ENCODE measurements at places on chromosomes 11 and 22. TPM values are rescaled to one million over a fixed set of nuclear protein-coding genes. Genes with fewer than 3 reads are reported as not detected.

FAM181B gene
- total RNA-seq: 0.16 TPM

ENTHD1 gene
- not detected for total RNA-seq

TRIM6 gene
- 2.2 TPM for total RNA-seq

HEPN1 gene
- total RNA-seq: not detected

FOXRED1 gene
- total RNA-seq: 23.3 TPM

DDX25 gene
- not detected for total RNA-seq

TSGA10IP gene
- not detected for total RNA-seq

USP28 gene
- total RNA-seq: 30.2 TPM

OR5P2 gene
- total RNA-seq: not detected
